ENCODE measurements at places on chromosomes 5 and 9.

DNA sequence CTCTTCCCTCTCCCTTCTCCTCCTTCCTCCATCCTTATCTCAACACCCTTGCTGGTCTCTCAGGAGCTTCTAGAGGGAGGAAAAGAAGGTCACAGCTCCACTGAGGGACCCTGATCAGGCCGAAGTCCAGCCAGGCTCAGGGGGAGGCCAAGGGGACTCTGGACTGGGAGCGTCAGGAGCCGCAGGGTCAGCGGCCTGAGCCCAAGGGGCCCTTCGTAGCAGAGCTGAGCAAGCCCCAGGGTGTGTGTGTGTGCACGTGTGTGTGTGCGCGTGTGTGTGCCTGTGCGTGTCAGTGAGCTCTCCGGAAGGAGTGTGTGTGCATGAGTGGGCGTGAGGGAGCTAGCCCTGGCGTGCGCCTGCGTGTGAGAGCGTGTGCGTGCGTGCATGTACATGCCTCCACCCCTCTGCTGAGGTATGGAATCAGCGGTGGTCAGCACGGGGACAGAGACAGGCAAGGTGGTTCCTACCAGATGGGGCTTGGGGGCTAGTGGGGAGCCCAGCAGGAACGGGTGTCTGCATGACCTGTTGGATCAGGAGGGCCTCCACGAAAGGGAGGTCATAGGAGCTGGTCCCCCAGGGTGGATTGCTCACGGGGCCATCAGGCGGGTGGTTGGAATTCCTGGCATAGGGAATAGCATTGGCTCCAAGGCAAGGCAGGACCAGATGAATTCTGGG lies 10.0 kb upstream of the AGPAT2 start:
- no peak for DNase-seq

- no peak for DNase-seq
These were observed 5.7 kb downstream of the SHB start for GRCh38 chr9:38063363-38063707.

GRCh38 chr5:152439791-152440190 lies 34.7 kb upstream of the NMUR2 start:
- DNase-seq = no peak

DNA sequence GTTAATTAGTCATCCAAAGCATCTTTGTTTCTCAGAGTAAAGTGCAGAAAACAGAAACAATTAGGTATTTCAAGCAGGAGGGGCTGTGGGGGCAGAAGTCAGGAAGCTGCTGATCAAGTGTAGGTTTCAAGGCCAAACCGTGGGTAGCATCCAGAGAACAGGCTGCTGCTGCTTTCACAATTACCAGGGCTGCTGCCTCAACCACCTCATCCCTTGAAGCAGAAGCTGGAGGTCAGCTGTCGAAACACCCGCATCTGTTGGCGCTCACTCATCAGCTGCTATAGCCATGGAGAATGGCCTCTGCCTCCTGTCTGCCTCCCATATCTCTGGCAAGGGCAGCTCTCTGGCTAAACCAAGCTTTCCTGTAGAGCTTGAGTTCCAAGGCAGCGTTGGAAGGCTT lies 122.9 kb upstream of the OSMR start:
- no peak for DNase-seq

DNA sequence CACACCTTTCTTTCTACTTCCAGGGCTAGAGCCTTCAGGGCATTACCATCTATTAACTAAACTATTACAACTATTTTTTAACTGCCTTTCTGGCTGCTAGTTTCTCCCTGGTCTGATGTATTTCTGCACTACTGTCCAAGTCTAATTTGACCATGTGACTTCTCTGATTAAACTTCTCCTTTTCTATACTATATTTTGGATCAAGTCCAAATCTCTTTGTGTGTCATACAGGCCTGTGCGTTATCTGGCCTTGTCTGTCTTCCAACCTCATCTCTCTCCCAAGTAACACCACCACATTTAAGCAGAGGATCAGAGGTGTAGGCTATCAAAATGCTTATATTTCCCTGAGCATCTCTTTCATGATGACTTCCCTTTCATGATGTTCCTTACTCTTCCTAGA lies 47.2 kb upstream of the OR13F1 start:
- no peak for DNase-seq

DNA sequence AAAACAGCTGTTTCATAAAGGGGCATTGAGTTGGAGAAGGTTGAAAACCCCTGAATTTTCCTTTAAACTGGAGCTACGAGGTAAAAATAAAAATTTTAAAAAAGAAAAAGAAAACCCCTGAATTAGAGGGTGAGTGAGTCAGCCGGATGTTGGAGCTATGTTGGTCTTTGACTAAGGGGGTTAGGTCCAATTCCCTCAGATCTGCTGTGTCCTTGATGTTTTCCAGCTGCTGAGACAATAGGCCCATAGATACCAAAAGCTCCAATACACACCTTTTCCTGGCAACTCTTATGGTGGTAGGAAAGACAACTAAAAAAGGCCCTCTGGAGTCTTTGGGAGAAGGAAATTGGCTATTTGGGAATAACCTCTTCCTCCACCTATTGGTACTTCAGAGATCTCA lies 79.4 kb upstream of the SAP30L start:
- no peak for DNase-seq

- no peak for DNase-seq
These were observed 113.6 kb downstream of the DEPDC1B start for GRCh38 chr5:60586307-60586901.

DNA sequence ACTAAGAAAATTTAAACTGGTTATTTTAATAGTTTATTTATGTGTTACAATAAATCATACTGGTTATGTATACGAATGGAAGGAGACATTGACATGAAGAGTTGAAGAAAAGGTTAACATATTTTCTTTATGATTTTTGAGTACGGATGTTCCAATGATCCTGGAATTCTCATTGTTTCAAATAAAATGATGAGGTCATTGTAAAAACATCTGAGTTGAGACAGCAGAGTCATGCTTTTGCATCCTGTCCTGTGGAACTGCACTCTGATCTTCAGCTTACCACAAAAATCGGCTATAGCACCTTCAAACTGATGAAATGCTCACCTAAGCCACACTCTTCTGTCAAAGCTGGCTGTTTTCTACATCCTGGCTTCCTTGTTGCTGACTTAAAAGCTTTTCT lies 67.8 kb downstream of the PTCD2 start:
- DNase-seq = peak; percentile 63

- DNase-seq = no peak
These were observed 25.6 kb downstream of the GOLGA2 start for GRCh38 chr9:128249908-128250838.

GRCh38 chr9:93116072-93116961 lies 17.7 kb downstream of the NINJ1 start:
- DNase-seq = no peak

DNA sequence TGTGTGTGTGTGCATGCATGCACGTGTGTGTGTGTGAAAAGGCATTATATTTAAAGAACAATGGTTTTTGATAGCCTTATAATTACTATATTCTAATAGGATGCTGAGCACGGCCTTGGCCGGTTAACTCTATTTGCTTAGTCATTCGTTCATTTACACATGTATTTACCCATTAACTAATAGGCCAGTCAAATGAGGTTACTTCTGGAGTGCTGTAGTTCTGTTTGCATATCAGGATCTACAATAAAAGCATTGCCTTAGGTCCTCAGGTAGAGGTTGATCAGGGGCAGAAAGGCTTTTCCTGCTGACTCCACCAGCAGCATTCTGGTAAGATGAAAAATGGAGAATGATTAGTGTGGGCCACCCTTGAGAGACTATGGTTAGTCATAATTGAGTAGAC lies 219.0 kb downstream of the COMMD10 start:
- DNase-seq = no peak

Measured in amniotic stem cell (primary cell).